ENCODE measurements at places on chromosomes 2 and 18.

- no peak overlapping the region for H3K4me3 ChIP-seq
- no peaks in the 10 kb centered on the region for H3K36me3 ChIP-seq
- no peaks in the 10 kb centered on the region for H3K4me1 ChIP-seq
- no peak overlapping the region for H3K27ac ChIP-seq
- H3K27me3 ChIP-seq = no peaks in the 10 kb centered on the region
These were observed 223.6 kb upstream of the GULP1 start for GRCh38 chr2:188068093-188068492.

DNA sequence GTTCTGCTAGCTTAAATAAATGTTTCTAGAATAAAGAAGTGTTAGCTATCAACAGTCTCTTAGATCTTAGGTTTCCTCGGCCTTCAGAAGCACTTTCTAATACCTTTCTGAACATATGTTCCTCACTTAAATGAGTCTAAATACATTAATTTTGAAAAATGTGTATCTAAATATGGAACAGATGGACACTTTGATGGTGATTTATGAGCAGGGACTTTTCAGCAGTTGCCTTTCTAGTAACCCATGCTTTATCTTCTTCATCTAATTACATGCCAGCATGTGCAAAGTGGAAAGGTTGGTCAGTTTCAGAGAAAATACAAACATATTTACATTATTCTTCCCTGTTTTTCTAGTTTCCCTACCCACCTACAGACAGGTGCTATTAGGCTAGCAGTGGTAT, 797.0 kb upstream of the CHAC2 start:
- H3K4me1 ChIP-seq = no peaks in the 10 kb centered on the region
- no peak for DNase-seq
- H3K27me3 ChIP-seq = no peaks in the 10 kb centered on the region
- no peak overlapping the region for H3K27ac ChIP-seq
- H3K36me3 ChIP-seq = no peaks in the 10 kb centered on the region

GRCh38 chr2:99485824-99486223, 4.0 kb downstream of the REV1 start:
- H3K27ac ChIP-seq = no peak overlapping the region
- peaks cover 44% of the 10 kb centered on the region for H3K4me1 ChIP-seq
- no peak overlapping the region for H3K4me3 ChIP-seq
- H3K27me3 ChIP-seq = no peaks in the 10 kb centered on the region
- DNase-seq = no peak

DNA sequence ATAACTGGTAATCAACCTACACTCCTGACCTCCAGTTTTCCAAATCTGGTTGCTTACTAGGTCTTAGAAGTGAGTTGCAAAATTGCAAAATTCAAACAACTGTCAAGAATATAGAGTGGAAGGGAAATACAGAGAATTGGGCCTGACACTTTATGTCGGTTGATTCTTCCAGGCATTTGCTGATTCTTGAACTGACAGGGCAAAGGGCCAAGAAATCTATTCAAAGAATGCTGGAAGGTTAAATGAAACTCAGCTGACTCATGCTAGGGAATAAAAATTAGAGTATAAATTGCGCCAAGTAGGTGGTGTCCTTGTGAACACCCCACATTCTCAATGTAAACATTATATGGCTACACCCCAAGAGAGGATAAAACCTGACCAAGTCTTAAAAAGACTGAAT, 21.5 kb upstream of the ZSCAN30 start:
- no peaks in the 10 kb centered on the region for H3K4me1 ChIP-seq
- H3K27me3 ChIP-seq = no peaks in the 10 kb centered on the region
- no peak overlapping the region for H3K4me3 ChIP-seq
- no peak for DNase-seq
- H3K27ac ChIP-seq = no peak overlapping the region

DNA sequence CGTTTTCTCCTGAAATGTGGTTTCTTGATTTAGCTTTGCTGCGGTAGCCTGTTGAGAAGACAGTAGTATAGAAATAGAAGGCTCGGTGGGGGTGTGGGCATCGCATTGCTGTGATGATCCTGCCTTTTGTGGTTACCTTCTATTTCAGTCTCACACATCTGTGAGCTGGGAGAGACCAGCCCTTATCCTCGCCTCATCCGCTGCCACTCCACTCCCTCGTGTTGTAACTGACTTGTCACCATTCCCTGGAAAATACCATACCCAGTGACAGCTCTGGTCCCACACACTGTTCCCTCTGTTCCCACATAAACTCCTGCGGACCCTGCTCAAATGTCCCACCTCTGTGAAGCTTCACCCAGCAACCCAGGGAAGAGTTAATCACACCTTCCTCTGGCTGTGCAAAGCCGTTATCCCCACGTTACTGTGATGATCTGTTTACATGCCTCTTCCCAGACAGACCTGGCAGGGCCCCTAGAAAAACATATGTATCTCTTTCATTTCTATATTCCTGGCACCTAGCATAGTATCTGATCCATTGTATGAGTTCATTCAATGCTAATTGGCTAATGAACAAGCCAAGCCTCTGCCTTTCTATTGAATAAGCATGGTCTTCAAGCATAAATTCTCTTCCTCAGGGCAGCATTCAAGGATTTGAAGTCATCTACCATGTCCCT, 114.6 kb downstream of the MAPK4 start:
- no peaks in the 10 kb centered on the region for H3K4me1 ChIP-seq
- no peak overlapping the region for H3K27ac ChIP-seq
- no peak for DNase-seq
- no peaks in the 10 kb centered on the region for H3K27me3 ChIP-seq
- H3K4me3 ChIP-seq = no peak overlapping the region

DNA sequence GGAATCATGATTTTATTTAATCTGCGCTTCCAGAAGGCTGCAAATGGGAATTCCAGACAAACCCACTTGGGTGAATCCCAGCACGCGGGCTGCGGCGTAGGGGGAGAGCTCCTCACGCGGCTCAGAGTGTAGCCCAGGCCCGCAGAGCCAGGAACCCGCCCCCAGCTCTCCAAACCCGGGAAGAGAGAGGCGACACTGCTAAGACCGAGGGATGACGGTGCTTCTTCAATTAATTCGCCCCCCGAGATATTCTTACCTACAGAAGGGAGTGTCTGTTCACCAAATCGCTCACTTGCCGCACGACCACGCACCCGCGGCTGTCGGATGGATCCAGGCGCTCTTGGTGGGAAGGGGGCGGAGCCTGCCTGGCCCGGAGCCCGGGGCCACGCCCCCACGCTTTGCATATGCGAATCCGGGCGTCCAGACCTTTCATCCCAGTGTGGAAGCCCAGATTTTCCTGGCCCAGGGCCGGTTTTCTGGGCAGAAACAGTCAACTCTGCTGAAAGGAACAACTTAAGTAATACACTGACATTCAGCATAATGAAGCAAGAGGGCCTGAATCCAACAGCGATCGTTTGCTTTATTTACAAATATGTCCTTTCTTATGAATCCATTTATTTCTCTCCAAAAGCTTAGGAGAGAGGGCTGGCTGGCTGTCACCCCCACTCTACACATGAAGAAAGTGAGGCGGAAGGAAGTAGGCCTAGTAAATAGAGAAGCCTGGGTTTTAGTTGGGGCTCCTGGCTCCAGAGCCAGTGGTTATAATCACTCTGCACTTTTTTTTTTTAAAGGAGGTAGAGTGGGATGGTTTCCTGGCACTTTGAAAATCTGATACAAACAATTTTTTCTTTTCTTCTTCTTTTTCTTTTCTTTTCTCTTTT, at the start of gene SLC19A3:
SLC19A3 (minus strand) TSS at position 342 of the 881 bp plus-strand sequence. CDS start 15,710 bp downstream, outside the sequence.
- H3K4me3 ChIP-seq = peak within 1 kb of the TSS; percentile 25
- H3K27me3 ChIP-seq = no peaks in the 10 kb centered on the region
- DNase-seq = peak; percentile 87
- H3K27ac ChIP-seq = no peak within 1 kb of the TSS
- peaks cover 3% of the 10 kb centered on the region for H3K4me1 ChIP-seq

DNA sequence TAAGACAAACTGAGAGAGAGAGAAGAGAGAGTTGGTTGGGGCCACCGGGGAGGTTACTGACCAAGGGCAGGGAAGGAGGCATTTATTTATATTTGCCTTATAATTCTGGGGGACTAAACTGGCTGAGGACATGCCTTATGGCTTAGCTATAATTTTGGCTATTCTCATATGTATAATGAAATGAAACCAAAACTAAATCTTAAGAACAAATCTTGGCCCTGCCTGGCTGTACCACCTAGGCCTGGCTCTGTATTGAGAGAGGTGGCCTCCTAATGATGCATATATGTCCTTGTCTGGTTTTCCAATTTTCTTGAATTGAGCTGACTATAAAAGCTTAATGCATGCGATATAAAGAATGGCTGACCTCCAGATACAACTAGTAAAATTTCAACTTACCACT, 3.5 kb upstream of the PPP1CB start:
- H3K36me3 ChIP-seq = no peaks in the 10 kb centered on the region
- peak overlapping the region; percentile 64 for H3K27ac ChIP-seq
- no peak overlapping the region for H3K4me3 ChIP-seq
- H3K4me1 ChIP-seq = peaks cover 54% of the 10 kb centered on the region

GRCh38 chr2:128644156-128644555, 325.5 kb upstream of the HS6ST1 start:
- no peaks in the 10 kb centered on the region for H3K36me3 ChIP-seq
- DNase-seq = peak; percentile 1
- no peak overlapping the region for H3K27ac ChIP-seq
- H3K4me3 ChIP-seq = no peak overlapping the region
- no peaks in the 10 kb centered on the region for H3K27me3 ChIP-seq
- H3K4me1 ChIP-seq = no peaks in the 10 kb centered on the region

DNA sequence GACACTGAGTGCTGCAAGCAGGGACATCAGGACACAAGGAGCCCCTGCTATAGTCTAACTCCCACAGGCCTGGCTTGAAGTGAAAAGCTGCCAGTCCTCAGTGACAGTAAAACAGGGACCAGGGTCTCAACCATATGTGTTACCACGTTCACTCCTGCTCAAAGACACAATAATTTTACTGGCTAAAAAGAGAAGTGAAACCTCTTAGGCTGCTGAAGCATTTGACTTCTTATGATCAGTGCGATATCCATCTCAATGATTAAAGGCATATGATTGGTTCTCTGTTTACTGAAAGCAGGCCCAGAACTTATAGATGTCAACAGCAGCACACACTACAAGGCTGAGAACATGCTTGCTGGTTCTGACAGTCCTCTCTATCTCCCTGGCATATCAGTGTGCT, 129.8 kb upstream of the LMAN1 start:
- no peaks in the 10 kb centered on the region for H3K36me3 ChIP-seq

DNA sequence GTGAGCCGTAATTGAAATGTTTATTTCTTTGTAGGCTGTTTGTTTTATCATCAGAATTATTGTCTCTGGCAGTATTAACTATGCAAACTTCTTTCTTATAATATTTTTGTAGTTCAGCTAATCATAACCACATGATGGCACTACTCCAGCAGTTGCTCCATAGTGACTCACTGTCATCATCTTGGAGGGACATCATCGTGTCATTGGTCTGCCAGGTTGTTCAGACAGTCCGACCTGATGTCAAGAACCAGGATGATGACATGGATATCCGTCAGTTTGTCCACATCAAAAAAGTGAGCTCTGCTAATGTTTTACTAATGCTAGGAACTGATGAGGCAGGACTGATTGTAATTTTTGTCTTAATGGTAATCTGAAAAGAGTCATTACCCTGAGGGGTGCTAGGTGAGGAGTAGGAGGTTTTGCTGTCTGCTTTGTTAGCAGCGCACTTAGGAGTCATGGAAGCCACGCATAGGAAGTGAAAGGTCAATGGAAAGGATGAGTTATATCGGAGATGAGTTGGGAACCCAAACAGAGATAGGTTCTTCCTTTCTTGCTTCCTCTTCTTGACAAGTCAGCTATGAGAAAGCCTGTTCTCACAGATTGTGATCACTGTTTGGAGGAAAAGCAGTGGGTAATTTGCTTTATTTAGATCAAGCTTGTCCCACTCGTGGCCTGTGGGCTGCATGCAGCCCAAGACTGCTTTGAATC, 49.2 kb downstream of the PIKFYVE start:
- H3K27me3 ChIP-seq = no peaks in the 10 kb centered on the region
- H3K27ac ChIP-seq = no peak overlapping the region
- DNase-seq = no peak
- peaks cover 15% of the 10 kb centered on the region for H3K4me1 ChIP-seq
- H3K4me3 ChIP-seq = no peak overlapping the region

- H3K27me3 ChIP-seq = no peaks in the 10 kb centered on the region
- no peaks in the 10 kb centered on the region for H3K36me3 ChIP-seq
- no peak overlapping the region for H3K27ac ChIP-seq
- DNase-seq = no peak
- no peak overlapping the region for H3K4me3 ChIP-seq
These were observed 17.5 kb upstream of the LIPG start for GRCh38 chr18:49544362-49544761.

DNA sequence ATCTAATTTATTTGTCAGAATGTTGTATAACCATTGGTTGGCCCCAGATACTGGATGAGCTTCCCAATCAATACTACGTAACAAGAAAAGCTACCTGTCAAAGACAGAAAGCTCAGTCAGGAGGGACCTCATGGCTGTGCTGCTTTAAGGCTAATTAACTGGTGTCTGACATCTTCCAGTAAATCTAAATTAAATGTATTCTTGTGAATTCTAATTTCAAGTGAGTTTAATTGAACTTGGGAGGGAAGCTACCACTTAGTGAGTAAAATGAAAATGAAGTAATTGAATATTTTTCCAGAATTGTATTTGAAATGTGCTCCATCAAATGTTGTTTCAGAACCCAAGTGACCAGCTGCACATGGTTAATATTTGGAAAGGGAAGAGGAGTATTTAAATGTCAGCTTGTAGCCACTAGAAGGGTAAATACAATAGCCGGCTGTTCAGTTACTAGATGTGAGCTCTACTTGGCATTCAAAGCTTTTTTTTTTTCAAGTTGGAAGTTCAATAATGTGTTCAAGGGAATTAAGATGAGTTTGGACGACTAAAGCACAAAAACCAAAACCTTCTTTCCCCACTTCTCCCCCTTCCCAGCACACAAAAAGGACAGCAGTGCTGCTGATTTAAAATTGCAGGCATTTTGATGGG, 62.0 kb downstream of the GPR39 start:
- no peak for DNase-seq
- H3K4me1 ChIP-seq = no peaks in the 10 kb centered on the region
- H3K36me3 ChIP-seq = no peaks in the 10 kb centered on the region
- no peaks in the 10 kb centered on the region for H3K27me3 ChIP-seq

- no peaks in the 10 kb centered on the region for H3K4me1 ChIP-seq
- no peak for DNase-seq
- H3K27ac ChIP-seq = no peak overlapping the region
- no peaks in the 10 kb centered on the region for H3K36me3 ChIP-seq
These were observed 41.8 kb upstream of the CDC42EP3 start for GRCh38 chr2:37713258-37713700.

- H3K27ac ChIP-seq = no peak overlapping the region
- no peaks in the 10 kb centered on the region for H3K4me1 ChIP-seq
- no peaks in the 10 kb centered on the region for H3K27me3 ChIP-seq
- H3K36me3 ChIP-seq = no peaks in the 10 kb centered on the region
- no peak for DNase-seq
These were observed 760.0 kb upstream of the FSHR start for GRCh38 chr2:49914281-49914680.

- H3K27ac ChIP-seq = no peak overlapping the region
- H3K4me3 ChIP-seq = no peak overlapping the region
- H3K36me3 ChIP-seq = no peaks in the 10 kb centered on the region
- H3K4me1 ChIP-seq = peaks cover 4% of the 10 kb centered on the region
These were observed 1.1 kb upstream of the MFSD2B start for GRCh38 chr2:24008672-24009366.

GRCh38 chr2:103353774-103354173, 591.9 kb downstream of the TMEM182 start:
- no peak overlapping the region for H3K27ac ChIP-seq
- no peaks in the 10 kb centered on the region for H3K36me3 ChIP-seq
- H3K27me3 ChIP-seq = no peaks in the 10 kb centered on the region
- no peak overlapping the region for H3K4me3 ChIP-seq

All from testis (tissue), 5 donors.